ENCODE measurements at places on chromosomes 1 and 21.
A peak's percentile ranks its signal among the peaks of the same experiment; 100 is the strongest.

- peak; percentile 27 for DNase-seq
Measured at GRCh38 chr1:172745014-172745413, 86.1 kb downstream of the FASLG start.

DNA sequence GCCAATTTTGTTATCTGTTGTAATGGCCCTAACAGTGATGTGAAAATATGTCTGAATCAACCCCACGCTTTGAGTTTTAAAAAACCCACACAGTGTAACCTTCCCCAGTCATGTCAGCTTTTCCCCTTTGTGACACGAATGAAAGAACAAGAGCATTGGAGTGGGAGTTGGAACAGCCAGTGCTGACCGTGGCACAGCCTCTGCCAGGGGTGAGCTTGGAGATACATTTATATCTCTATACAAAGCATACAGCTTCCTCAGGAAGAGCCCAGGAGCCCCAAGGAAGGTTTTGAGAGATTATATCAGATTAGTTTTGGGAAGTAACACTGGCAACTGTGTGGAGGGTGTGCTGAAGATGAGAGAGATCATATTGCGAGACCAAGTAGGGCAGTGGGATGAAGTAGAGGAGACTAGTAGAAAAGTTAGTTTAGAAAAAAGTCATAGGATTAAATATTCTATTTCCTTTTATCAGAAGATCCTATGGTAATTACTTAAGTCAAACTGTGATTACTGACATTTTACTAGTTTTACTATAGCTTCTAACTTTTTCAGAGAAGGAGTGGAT is 15.9 kb downstream of the LRRC8B start:
- DNase-seq, result no peak

- no peak for DNase-seq
Measured at GRCh38 chr1:241611063-241611462, 29.1 kb downstream of the CHML start.

GRCh38 chr1:212455803-212456528 is 23.2 kb downstream of the NENF start:
- peak; percentile 78 for DNase-seq

DNA sequence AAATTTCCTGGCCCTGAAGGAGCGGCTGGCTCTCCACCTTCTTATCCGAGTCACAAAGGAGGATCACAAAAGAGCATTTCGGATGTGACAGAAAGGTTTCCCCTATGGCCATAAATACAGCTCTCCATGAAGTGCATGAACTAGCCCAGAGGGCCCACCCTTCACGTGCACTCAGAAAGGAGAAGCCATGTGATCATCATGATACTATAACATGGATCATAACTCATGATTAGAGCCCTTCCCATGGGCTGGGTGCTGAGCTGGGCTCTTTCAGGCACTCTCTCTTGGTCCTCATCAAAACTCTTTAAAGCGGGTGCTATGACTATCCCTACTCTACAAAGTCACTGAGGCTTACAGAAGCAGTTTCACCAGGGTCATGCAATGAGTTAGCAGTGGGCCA is 135.0 kb downstream of the PTPRU start:
- DNase-seq, result no peak

DNA sequence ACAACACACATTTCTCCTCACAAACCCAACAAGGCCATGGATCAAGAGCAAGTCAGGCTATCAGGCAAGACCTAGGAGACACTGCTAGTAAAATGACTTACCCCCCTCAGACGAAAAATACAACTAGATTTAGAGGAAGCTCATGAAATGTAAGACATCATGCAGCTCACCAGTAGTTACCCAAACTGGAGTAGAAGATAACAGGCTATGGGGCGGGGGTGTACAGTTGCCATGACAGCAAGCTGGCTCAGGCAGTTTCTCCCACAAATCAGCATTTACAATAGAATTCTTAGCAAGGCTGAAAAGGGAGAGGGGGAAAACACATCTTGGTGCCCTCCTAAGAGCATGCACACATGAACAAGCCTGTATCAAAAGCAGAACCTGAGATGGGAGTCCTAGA is 13.9 kb downstream of the TPM3 start:
- no peak for DNase-seq

- peak; percentile 2 for DNase-seq
Measured at GRCh38 chr1:197481101-197481500, 213.0 kb downstream of the CRB1 start.

- DNase-seq, result no peak
Measured at GRCh38 chr1:51592711-51593110, 24.2 kb upstream of the OSBPL9 start.

GRCh38 chr1:221394011-221394544 is 347.8 kb downstream of the DUSP10 start:
- DNase-seq, result no peak

DNA sequence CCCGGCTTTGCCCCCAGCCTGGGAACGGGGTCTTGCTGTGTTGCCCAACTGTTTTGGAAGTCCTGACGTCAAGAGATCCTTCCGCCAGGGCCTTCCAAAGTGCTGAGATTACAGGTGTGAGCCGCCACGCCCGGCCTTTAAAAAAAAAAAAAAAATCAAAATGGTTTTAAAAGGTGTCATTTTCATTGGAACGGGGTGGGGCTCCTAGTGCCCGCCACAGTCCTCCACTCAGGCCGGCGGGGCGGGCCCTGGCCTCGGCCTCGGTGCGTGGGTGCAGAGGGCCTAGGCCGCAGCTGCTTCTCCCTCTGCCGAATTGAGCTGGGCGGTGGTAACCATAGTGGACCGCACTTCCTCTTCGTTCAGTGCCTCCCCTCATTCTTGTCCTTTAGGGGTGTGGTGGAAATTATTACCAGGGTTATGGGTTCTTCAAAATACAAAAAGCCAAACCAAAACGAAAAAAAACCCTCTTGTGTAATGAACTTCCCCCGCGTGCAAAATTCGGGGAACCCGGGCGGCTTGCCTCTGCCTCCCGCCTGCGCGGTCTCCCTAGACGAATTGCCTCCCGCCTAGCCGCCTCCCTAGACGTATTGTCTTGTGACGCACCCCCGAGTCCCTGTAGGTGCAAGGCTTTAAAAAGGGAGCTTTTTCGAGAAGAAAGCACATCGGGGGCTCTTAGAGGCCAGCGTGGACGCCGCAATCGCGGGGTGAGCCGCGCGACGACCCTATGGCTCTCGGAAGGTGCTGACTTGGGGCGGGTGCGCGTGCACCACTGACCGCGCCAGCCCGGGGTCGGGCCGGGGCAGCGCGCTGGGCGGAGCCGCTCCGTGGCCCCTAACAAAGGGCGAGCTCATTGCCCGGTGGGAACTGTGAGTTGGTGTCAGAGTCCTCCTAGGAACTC is 10.5 kb upstream of the SPEN start:
- no peak for DNase-seq

DNA sequence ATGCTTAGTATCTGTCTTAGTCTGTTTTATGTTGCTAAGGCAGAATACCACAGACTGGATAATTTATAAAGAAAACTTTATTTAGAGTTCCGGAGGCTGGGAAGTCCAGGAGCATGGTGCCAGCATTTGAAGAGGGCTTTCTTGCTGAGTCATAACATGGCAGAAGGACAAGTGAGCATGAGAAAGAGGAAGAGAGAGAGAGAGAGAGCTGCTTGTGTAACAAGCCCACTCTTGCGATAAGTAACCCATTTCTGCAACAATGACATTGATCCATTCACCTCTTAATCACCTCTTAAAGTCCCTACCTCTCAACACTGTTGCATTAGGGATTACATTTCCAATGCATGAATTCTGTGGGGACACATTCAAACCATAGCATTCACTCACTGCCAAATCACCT is 11.7 kb upstream of the MYOCOS start:
- DNase-seq, result no peak

DNA sequence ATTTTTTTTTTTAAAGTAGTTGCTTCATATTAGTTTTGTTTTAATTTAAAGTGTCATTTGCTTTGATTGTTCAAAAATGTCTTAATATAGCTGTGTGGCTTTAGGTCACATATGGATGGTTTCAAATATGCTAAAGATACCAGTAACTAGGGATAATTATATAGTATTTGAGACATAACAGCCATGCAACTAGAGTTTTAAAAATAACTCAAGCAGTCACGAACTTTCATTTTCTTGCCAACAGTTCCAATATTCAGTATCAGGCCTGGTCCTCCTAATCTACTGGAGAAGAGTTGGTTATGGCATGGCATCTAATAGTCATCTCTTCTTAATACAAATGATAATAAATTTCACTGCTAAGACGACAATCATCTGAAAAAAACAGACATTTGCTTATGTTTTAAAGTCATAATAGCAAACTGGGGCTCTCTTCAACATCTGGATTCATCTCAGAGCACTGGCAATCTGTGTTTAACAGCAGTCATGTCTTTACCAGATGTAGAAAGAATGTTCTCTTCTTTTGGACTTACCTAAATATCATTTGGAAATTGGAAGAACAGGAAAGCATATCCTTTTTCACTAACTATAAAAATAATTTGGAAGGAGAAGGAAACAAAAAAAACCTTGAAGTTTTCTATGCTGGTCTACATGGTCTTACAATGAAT is 24.1 kb upstream of the A3GALT2 start:
- no peak for DNase-seq

GRCh38 chr21:30839304-30839703 is 9.7 kb upstream of the KRTAP7-1 start:
- DNase-seq, result peak; percentile 9

- DNase-seq, result peak; percentile 28
Measured at GRCh38 chr1:205588636-205589035, 43.2 kb downstream of the ELK4 start.

Measured in stimulated activated CD4-positive, alpha-beta T cell treated with anti-CD3 and anti-CD28 coated beads, Interleukin-15, amount 100 ng/mL, for 48 hours (primary cell).